ENCODE measurements at places on chromosomes 2 and 18.

DNA sequence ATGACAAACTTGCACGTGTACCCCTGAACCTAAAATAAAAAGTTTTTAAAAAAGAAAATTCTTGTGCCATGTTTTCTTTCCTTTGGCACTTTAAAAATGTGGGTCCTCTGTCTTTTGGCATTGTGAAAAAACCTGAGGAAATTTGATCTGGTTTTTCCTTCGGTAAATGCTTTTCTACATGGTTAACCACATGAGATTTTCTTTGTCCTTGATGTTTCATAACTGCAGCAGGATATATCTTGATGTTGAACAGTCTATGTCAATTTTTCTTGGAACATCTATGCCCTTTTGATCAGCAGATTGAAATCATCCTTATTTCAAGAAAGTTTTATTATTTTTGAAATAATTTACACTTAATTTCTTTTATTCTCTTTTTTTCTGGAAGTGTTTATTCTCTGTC lies 109.1 kb downstream of the TMEM17 start:
- DNase-seq, result no peak

DNA sequence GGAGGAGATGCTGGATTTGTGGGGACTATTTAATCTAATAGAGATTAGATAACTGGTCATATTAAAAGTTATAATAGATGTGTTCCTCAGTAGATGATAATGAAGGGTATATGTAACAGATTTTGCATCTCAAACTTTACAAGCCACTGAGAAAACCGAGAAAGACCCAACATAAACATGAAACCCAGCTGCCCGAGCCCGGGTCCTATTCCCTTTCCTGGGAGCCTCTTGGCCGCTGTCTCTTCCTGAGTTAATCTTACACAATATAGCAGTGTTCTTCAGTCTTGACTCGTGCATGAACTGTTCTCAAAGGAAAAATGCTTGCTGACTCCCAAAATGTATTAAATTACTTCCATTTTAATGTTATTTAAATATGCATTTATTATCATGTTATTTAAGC lies 94.5 kb downstream of the COPS8 start:
- peak; percentile 76 for DNase-seq

DNA sequence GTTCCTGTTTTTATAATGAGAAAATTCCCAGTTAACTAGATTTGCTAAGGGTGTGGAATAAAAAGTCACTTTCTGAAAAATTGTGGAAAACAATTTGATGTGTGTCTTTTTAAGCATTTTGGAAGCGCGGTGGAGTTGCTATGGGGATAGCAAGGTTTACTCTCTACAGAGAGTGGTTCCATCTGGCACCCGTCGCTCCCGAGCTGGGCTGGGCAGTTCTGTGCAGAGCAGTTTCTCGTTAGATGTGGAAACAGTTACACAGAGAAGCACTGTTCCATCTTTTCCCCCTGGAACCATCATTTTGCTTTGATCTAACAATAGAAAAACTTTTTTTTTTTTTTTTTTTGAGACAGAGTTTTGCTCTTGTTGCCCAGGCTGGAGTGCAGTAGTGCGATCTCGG lies 17.4 kb downstream of the LDLRAD4 start:
- DNase-seq, result peak; percentile 86

GRCh38 chr2:189002079-189002478 lies 27.9 kb downstream of the COL3A1 start:
- no peak for DNase-seq

- no peak for DNase-seq
Observed at GRCh38 chr18:59878644-59879043, 21.2 kb upstream of the PMAIP1 start.

- DNase-seq, result no peak
Observed at GRCh38 chr2:143503280-143503679, 374.1 kb downstream of the ARHGAP15 start.

DNA sequence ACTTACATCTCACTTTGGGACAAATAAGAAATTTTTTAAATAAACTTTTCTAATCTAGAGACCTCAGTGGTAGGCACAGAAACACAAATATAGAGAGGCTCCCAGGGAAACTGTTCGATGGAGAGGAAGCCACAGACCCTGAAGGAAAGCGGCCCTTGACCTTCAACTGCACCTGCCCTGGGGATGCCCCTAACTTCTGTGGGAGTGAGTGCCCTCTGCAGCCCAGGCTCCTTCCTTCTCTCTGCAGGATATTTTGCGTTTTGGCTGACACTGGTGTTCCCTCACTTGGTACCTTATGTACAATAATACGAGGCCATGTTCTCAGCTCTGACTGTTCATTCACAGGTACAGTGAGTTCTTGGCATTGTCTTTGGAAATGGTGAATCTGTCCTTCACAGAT lies 64.8 kb upstream of the MAL start:
- DNase-seq, result no peak

DNA sequence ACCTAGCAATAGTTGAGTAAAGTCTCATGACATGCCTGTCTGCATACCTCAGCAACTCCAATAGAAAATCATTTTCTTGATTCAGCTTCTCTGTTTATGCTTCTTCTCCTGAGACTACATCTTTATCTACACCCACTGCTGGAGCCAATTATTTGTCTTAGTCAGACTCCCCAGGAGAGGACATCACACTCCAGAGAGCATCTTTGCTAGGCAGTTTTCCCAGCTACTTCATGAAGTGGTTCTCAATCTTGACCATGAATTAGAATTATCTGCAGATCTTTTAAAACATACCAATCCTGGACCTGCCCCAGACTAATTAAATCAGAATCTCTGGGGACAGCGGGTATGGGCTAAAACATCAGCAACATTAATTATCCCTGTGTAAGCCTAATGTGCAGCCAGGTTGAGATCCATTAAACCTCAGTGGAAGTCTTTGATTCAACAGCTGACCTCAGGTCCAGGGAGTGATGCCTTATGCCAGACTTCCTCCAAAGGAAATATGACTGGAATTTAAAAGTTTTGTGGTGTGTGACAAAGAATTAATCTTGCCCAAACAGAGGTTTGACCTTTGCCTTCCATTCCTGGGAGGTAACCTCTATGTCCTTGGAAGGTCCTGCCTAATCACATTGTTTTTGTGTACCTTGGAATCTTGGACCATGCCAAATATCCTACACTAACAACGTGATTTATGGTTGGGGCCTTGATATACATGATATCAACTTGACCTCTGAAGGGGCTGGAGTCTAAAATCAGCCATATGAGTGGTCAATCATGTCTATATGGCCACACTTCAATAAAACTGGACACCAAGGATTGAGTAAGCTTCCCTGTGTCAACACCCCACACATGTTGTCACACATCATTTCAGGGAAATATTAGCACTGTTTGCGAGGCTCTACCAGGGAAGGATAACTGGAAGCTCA lies 99.3 kb upstream of the DNAJC10 start:
- no peak for DNase-seq

DNA sequence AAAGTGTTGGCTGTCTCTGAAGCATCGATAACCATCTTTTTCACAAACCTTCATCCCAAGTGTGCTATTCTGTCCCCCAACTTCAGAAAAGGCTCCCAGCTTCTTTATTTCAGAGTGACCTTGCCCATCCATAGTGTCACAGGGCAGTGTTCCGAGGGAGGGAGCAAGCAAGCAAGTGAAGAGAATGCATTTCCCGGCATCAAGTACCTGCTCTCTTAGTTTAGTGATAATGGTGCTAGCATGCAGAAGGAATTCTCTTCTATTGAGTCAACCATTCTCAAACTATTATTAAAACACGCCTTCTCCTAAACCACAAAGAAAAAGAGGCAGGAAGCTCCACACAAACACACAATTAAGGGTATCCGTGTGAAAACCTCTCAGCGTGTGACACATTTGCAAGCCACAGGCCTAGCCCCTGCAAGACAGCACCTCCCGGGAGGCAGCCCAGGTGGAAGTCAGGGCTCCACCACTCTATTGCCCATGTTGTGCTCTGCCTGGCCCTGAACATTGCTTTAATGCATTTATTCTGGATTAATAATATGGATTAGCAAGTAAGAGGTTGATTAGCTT lies 504.9 kb downstream of the GALR1 start:
- no peak for DNase-seq

GRCh38 chr2:23520256-23520655 lies 135.3 kb downstream of the KLHL29 start:
- DNase-seq, result no peak

DNA sequence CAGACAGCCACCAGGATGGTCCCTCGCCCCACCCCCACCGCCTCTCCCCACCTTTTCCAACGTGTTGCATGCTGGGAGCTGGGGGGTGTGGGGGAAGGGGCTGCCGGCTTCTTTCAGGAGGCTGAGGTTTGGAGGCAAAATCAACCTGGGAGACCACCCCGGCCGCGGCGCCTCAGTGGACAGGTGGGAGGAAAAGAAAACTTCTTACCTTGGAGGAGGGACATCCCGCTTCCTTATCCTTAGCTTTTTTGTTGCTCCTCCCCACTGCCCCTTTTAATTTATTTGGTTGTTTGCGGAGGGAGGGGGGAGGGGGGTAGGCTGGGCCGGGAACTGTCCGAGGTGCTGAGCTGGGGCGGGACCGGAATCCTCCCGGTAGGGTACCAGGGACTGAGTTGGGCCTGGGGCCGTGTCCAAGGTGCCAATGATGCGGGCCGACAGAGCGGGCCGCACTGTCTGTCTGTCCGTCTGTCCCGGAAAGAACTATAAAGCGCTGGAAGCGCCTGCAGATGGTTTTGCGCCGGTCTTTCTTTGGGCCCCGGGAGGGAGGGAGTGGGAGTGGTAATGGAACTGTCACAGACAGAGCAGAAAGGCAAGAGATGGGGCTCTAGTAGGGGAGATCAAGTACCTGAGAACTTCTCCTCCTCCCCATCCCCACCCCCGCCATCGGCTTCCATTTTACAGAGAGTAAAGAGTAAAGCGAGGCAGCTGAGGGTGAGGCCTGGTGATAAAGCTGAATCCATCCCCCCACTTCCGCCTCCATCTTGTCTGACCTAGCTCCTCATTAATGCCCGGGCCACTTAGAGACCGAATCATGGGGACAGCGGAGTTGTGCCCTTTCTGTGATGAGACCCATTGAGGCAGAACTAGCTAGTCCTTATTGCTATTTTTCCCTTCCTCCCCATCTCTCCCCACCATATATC lies 2.4 kb downstream of the CDK5R2 start:
- DNase-seq, result no peak

- DNase-seq, result no peak
Observed at GRCh38 chr2:118689456-118689855, 158.0 kb downstream of the EN1 start.

- no peak for DNase-seq
Observed at GRCh38 chr18:8732442-8733360, 27.3 kb downstream of the MTCL1 start.

DNA sequence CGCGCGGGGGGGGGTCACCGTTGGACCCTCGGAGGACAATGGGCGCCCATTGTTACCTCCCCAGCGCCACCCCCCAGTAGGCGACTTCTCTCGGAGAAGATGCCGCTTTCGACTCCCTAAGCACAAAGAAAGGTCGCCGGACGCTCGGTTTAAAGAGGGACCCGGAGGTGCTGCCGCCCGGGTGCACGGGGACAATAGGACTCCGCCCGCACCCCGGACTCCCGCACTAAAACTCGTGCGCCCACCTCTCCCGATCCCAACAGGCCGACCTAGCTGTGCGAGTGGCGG lies 318 bp upstream of the CDC42EP3 start:
- no peak for DNase-seq

DNA sequence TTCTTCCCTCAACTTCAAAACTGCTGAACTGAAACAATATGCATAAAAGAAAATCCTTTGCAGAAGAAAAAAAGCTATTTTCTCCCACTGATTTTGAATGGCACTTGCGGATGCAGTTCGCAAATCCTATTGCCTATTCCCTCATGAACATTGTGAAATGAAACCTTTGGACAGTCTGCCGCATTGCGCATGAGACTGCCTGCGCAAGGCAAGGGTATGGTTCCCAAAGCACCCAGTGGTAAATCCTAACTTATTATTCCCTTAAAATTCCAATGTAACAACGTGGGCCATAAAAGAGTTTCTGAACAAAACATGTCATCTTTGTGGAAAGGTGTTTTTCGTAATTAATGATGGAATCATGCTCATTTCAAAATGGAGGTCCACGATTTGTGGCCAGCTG lies 8.4 kb downstream of the HOXD8 start:
- DNase-seq, result no peak

GRCh38 chr18:33699372-33699771 lies 121.4 kb downstream of the ASXL3 start:
- DNase-seq, result no peak

- DNase-seq, result no peak
Observed at GRCh38 chr2:148578493-148578884, 66.1 kb upstream of the EPC2 start.

- no peak for DNase-seq
Observed at GRCh38 chr2:237113026-237113795, 27.5 kb downstream of the COPS8 start.

- no peak for DNase-seq
Observed at GRCh38 chr2:231455222-231455621, 9.1 kb downstream of the NCL start.

- no peak for DNase-seq
Observed at GRCh38 chr2:236939271-236939670, 146.4 kb upstream of the COPS8 start.

DNA sequence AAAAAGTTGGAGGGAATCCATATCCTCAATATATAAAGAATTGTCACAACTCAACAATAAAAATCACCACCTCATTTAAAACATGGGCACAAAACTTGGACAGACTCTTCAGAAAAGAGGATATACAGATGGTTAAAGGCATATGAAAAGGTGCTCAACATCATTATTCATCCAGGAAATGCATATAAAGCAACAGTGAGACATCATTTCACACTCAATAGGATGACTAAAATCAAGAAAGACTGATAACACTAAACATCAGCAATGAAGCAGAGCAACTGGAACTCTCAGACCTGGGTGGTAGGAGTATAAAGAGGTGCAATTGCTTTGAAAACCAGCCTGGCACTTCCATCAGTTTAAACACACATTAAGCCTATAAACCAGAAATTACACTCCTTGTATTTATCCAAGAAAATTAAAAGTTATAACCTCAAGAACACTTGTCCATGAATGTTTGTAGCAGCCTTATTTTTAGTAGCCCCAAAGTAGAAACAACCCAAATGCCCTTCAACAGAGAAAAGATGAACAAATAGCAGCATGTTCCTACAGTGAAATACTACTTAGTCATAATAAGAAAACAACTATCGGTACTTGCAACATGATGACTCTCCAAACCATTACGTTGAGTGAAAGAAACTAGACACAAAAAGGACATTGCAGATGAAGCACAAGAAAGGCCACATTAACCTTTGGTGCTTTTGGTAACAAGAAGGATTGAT lies 79.1 kb upstream of the TANC1 start:
- DNase-seq, result no peak

DNA sequence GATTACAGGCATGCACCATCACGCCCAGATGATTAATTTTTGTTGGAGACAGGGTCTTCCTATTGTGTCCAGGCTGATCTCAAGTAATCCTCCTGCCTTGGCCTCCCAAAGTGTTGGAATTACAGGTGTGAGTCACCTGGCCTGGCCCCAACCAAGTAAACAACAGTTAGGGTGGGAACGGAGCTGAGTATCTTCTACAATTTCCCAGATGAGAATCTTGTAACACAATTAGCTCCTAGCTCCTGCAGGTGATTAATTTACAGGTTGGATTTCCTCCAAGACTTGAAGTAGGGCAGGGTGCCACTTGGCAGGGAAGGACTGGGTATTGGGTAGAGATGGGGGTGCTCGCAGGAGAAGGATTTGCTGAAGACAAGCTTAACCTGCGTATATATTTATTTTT lies 17.8 kb downstream of the NLRC4 start:
- DNase-seq, result no peak

- DNase-seq, result no peak
Observed at GRCh38 chr2:24332791-24333540, 27.4 kb downstream of the ITSN2 start.

Measured in umbilical cord (tissue), 2 donors.